ENCODE measurements at places on chromosomes 5 and 9.

GRCh38 chr5:17304282-17304681 lies 86.9 kb downstream of the BASP1 start:
- DNase-seq = no peak

- no peak for DNase-seq
Measured at GRCh38 chr5:170751631-170752030, 31.9 kb upstream of the GABRP start.

DNA sequence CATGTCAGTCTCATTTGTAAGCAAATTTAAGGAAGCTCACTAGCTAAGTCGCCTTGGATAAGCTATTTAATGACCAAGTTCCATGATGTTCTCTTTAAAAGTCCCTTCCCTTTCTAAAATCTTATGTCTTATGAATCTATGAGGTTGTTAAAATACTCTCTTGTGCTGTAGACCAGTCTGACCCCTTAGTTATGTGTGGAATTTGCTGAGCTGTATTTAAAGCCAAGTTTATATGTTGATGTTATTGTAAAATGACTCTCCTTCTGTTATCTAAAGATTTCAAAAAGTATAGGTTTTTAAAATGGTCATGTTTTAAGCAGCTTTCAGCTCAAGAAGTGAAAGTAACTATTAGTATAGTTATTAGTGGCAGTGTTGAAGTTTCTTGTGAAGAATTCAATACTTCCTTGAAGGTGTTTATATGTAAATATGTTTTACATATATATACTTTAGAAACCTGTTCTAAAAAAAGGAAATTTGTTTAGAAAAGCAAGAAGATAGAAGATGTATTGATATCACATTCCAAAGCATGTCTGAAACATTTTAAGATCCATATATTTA lies 92.2 kb downstream of the CDC42SE2 start:
- DNase-seq = no peak

GRCh38 chr9:113428062-113428615 lies 17.6 kb downstream of the C9orf43 start:
- no peak for DNase-seq

DNA sequence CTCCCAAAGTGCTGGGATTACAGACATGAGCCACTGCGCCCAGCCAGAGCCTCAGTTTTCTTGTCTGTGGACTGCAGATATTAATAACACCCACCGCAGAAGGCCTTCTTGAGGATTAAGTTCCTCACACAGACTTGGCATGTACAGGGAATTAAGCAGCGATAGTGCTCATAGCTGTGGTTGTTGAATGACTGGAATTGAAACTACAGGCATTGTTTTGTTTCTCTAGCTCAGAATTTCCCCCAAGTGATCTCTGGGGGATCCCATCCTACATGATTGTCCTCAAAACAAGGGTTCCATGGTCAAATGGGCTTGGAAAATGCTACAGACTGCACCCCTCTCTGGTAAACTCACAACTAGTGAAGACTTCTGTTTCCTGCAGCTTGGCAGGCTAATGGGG lies 44.2 kb upstream of the TDRD7 start:
- DNase-seq = no peak

DNA sequence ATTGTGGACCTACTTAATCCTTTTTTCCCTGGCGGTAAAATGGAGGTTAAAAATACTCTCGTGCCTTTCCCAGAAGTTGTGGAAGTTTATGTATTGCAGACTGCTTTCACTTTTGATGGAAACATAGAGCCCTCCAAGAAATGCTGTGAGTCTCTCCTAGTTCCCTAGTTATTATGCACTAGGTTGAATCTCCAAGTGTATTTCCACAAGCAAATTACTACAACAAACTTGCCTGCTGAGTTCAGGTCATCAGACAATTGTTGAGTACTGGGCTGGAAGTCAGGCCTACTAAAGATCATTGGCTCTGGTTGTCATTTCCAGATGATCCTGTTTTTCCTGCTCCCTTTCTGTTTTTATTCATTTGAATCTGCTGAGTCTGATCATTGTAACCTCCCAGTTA lies 104.1 kb downstream of the CD180 start:
- no peak for DNase-seq

GRCh38 chr5:12119657-12120056 lies 215.4 kb upstream of the CTNND2 start:
- DNase-seq = no peak

DNA sequence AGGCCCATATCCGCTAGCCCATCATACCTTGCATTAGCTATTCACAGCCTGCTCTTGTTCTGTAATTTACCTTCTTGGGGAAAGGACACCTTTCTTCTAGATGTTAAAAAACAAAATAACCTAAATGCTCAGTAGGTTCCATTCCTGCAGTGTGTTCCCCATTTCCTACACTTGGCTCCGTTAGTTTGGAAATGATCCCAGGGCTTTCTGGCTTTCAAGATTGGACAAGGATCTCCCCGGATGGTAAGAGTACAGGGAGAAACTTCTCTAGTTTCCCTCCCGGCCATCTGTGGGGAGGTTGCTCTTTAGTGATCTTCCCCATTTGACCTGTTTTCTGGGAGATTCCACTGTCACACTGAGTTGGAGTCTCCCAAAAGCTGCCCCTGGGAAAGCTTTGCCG lies 27.3 kb upstream of the STC2 start:
- DNase-seq = no peak

DNA sequence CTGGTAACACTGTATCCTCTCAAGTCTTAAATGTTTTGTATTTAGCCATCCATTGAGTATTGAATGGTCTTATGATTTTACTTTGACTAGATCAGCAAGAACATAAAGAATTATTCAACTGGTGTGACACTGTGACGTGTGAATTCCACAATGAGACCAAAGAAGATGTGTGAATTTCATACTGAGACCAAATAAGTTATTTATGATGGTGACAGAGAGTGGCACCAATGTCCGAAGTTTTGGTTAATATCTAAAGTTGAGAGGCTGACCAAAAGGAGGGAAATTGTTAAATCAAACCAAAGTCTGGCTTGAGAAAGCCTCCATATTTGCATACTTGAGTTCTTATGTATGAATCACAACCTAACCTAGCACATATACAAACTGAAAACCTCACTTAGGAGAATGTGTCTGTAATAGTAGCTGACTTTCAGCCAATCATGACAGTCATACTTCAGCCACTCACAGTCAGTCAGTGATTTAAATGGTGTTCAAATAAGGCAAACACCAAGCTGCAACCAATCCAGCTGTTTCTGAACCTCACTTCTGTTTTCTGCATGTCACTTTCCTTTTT lies 31.5 kb upstream of the FAM170A start:
- DNase-seq = no peak

DNA sequence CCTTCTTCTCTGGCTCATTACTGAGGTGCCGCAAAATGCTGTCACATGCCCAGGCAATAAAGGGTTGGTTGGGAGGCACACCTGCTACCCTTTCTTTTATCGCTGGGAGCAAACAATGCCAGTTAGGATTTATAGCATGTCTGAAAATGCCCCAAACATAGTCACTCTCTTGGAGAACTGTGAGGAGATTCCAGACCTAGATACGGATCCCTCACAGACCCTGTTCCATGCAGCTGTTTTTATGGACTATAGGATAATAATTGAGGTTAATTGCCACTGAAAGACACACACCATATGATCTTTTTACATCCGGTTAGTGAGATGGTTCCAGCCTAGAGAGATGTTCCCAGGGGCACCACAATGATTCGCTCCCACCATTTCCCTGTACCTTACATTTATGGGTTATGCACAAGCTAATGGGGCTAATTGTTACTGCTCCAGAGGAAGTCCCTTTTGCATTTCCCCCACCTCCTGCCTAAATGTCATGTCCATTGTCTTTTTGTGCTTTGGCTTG lies 318.1 kb downstream of the PIK3R1 start:
- no peak for DNase-seq

- DNase-seq = no peak
Measured at GRCh38 chr5:114473541-114473940, 111.7 kb downstream of the KCNN2 start.

GRCh38 chr5:171152382-171152781 lies 156.7 kb upstream of the TLX3 start:
- no peak for DNase-seq

GRCh38 chr9:123821619-123822018 lies 108.3 kb downstream of the DENND1A start:
- no peak for DNase-seq

- no peak for DNase-seq
Measured at GRCh38 chr5:172496671-172497371, 42.5 kb upstream of the SH3PXD2B start.

DNA sequence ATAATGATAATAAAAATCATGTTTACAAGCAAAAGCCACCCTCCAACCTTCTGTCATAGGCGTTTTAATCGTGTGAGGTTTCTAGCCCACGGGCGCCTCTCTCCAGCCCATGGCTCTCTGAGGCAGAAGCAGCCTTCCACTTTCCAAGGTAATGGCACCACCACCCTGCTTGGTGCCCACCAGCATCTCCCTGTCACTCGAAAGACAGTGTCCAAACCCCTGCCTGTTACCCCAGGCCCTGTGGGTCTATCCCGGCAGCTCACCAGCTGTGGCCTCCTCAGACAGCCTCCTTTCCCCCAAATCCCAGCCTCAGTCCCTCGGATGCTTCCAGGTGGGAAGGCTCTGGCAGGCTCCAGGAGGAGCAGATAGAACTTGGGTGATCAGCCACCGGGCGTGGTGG lies 123.8 kb upstream of the LPCAT1 start:
- DNase-seq = no peak

DNA sequence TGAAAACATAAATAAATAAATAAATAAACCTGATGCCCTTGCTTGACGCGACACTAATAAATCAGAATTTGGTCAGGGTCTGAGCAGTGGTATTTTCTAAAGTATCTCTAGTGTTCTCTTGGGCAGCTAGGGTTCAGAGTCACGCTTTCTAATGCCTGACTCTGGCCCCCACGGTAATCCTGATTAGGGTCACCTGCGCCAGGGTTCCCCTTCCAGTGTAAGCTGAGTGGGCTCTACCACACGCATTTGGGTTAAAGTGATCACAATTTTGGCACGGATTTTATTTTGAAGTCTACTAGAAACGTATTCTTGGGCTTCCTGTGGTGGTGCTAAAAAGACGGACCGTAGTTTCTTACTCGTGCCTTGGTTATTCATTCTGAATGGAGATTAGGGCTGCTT lies 651 bp downstream of the TTC1 start:
- no peak for DNase-seq

- no peak for DNase-seq
Measured at GRCh38 chr9:20618361-20618802, 3.9 kb downstream of the MLLT3 start.

- no peak for DNase-seq
Measured at GRCh38 chr9:93896496-93897033, 58.6 kb downstream of the BARX1 start.

GRCh38 chr5:167242701-167243100 lies 1048.7 kb upstream of the WWC1 start:
- DNase-seq = no peak

DNA sequence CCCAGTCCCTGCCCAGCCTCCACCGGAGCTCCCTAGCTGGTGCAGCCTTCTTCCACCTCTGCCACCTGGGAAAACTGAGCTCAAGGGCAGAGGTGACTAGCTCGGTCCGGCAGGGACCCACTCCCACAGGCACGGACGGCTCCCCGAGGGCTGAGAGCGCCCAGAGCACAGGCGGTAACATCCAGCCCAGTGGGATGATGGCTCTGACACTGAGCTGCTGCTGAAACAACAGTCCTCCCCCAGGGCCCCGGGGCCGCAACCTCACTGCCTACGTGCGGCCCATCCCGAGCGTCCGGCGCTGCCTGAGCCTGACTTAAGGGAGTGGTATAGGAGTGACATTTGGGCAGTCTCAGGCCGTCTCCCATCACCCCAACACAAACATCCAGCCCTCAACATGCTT lies 3.7 kb downstream of the FAM163B start:
- DNase-seq = no peak

DNA sequence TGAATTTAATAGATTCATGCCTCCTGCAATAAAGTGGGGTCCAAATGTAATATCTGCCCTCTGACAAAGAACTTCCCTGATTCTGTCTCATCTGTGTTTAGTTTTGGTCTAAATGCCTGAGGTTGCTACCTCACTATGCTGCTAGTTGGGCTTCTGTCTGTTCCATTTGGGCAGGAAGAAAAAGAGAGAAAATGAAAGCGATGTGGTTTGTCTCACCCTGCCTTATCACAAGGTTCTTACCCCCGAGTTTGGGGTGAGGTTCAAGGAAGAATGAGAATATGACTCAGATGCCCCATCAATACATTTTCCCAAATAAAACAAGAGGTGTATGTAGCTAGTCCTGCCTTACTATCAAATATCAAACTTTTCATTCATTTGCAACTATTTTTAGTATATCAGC lies 132.1 kb upstream of the MTAP start:
- no peak for DNase-seq

- DNase-seq = no peak
Measured at GRCh38 chr5:1936901-1937300, 54.2 kb upstream of the IRX4 start.

DNA sequence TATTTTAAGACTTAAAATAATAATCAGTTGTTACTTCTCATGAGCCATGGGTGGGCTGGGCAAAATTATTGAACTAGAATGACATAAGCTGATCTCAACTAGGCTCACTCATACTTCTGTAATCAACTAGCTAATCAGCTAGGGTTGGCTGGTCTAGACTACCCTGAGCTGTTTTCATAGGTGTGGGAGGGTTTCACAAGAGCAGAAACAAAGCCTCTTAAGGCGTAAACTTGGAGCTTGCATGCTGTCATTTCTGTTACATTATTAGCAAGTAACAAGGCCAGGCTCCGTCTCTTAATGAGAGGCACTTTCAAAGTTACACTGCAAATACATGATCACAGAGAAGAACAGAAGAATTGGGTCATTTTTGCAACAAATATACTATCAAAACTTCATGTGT lies 57.2 kb upstream of the GHR start:
- no peak for DNase-seq

DNA sequence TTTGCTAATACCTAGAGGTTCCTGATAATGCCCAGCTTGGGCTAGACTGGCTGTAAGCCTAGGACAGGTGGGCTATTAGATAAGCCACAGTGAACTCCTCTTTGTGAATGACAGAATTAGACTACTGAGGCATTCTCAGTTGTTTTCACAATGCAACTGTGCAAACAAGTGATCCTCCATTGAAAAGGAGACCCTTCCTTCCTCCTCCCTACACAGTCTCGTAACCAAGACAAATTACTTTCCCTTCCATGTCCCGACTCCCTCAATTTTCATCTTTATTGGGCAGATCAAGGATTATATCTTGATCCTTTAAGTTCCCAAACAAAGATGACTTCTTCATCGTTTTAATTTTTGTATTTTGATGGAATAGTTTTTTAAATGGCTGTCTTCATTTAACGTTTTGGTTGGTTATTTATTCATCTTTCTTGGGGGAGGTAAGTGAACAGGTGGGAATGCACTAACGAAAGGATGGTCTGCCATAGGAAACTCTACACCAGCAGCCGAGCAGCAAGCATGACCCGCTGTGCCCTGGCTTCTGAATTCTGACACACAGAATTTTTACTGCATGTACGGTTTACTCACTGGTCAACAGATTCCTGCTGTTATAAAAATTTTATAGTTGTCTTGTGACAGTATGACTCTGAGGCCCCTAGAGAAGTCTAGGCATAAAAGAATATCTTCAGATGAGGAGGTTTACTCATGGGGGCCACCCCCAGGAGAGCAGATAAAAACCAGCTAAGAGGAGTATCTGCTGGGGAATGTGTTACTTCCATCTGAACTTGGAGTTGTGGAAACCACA lies 137.5 kb upstream of the TUT7 start:
- no peak for DNase-seq

- DNase-seq = no peak
Measured at GRCh38 chr9:98793031-98793430, 3.3 kb downstream of the ANKS6 start.

Data from T-cell (primary cell).